Lung microvascular endothelial cell (primary cell): ENCODE measurements at places on chromosomes 13 and 19. TPM values are rescaled to one million over a fixed set of nuclear protein-coding genes. Genes with fewer than 3 reads are reported as not detected.

GRCh38 chr13:112207129-112207528 is 140.2 kb downstream of the SOX1 start:
- no peak for DNase-seq

GRCh38 chr13:95258619-95259194 is 42.5 kb downstream of the ABCC4 start:
- no peak for DNase-seq

- DNase-seq = no peak
Observed at GRCh38 chr13:111326981-111327642, 6.7 kb downstream of the TEX29 start.

DNA sequence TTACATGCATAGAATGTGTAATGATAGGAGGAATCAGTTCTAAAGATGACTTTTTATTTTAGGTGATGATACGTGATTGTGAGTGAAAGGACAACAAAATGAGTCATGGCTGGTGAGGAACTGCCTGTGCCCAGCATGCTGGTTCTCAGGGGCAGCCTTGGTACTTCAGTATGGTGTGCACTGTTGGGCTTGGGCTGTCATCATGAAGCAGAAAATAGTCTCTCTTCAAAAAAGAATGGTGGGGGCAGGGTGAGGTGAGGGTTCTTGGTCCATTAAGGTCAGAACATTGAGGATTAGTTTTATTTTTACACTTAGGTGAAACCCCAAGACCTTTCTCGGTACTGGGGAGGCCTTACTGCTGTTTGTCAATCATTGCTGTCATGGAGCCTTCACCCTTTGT is 309.5 kb downstream of the MTUS2 start:
- no peak for DNase-seq

LCP1 gene
- under 0.01 TPM in 1 of 2 replicates, not detected in the other for total RNA-seq

IZUMO2 gene
- not detected in 2 replicates for total RNA-seq

GRCh38 chr19:28631961-28632360 is 581.0 kb downstream of the UQCRFS1 start:
- DNase-seq = no peak

ONECUT3 gene
- total RNA-seq = not detected in 2 replicates

GRCh38 chr13:58953638-58954037 is 1210.1 kb downstream of the DIAPH3 start:
- no peak for DNase-seq

- DNase-seq = no peak
Observed at GRCh38 chr13:101346161-101346560, 70.1 kb downstream of the NALCN start.

DNA sequence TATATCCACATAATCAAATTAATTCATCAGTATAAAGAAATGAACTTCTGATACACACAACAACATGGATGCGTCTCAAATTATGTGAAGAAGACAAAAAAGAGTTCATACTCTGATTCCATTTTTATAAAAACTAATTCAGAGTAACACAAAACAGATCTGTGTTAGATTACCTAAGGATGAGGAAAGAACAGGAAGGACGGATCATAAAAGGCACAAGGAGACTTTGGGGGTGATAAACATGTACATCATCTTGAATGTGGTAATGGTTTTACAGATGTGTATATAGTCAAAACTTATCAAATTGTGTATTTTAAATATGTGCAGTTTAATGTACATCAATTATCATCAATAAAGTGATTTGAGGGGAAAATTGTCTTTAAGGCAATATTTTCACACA is 59.9 kb upstream of the DOCK9 start:
- no peak for DNase-seq

F7 gene
- not detected in 2 replicates for total RNA-seq

DNA sequence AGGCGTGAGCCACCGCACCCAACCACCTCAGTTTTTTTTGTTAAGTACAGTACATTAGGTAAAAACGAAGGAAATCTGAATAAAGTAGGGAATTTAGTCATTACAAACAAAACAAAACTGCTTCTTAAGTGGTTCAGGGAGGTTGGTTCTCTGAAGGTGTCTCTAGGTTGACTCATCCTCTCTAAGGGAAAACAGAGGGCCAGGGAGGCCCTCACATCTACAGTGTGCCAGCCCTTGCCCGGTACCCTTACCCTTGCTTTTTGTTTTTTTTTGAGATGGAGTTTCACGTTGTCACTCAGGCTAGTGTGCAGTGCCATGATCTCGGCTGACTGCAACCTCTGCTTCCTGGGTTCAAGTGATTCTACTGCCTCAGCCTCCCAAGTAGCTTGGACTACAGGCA is 17.2 kb upstream of the JUND start:
- no peak for DNase-seq
